WTC11 (cell line): ENCODE measurements at places on chromosomes 11 and 22.

DNA sequence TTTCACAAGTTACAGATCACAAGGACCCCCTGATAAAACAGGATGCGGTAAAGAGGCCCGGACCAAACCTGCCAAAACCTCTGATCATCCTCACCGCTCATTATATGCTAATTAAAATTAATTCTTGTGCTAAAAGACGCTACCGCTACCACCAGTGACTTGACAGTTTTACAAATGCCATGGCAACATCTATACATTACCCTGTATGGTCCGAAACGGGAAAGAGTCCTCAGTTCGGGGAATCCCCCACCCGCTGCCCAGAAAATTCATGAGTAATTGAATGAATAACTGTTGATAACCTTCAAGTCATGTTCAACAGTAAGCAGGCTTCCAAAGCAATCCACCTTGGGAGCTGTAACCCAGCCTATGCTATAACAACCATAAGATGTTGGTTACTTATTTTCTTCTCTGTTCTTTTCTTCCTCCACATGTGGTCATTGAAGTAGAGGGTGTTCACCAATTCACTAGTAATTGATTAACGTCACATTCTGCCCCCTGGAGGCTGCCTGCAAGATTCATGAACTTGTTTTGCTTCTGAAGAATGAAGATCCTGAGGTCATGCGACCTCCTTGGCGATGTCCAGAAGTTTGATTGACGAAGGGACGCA lies 20.6 kb downstream of the APOBEC3H start:
- peak; percentile 67 for DNase-seq

GRCh38 chr11:47325271-47326041 lies 27.0 kb downstream of the MYBPC3 start:
- no peak for DNase-seq

DNA sequence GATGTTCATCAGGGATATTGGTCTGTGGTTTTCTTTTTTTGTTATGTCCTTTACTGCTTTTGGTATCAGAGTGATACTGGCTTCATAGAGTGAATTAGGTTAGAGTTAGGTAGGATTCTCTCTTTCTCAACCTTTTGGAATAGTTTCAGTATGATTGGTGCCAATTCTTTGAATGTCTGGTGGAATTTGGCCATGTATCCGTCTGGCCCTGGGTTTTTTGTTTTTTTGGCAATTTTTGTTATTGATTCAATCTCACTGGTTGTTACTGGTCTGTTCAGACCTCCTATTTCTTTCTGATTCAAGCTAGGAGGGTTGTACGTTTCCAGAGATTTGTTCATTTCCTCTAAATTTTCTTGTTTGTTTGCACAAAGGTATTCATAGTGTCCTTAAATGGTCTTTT lies 54.4 kb downstream of the ATXN10 start:
- no peak for DNase-seq

DNA sequence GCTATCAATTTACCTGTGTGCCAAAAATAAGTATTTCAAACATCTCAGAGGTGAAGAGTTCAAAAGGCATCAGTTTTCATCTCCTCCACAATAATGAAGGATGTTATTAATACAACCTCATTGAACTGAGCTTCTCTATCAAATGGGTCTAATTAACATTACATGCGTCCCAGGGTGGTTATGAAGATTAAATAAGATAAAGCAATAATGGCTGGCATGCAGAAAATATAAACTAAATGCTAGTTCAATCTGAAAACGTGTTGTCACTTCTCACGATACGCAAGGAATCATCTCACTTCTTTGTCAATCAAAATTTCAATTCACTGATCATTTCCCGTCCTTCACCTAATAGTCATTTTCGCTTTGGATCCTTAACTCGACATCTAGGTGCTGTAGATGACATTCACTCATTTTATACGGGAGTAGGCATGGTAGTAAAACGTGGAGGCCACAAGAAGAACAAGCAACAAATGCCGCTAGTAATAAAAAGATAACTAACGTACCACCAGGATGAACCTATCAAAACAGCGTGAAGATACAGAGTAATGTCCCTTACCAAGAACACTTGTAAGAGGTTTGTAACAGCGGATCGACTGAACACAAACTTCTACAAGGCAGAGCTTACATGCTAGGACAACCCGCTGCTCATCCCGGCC lies 918 bp downstream of the CHORDC1 start:
- no peak for DNase-seq

DNA sequence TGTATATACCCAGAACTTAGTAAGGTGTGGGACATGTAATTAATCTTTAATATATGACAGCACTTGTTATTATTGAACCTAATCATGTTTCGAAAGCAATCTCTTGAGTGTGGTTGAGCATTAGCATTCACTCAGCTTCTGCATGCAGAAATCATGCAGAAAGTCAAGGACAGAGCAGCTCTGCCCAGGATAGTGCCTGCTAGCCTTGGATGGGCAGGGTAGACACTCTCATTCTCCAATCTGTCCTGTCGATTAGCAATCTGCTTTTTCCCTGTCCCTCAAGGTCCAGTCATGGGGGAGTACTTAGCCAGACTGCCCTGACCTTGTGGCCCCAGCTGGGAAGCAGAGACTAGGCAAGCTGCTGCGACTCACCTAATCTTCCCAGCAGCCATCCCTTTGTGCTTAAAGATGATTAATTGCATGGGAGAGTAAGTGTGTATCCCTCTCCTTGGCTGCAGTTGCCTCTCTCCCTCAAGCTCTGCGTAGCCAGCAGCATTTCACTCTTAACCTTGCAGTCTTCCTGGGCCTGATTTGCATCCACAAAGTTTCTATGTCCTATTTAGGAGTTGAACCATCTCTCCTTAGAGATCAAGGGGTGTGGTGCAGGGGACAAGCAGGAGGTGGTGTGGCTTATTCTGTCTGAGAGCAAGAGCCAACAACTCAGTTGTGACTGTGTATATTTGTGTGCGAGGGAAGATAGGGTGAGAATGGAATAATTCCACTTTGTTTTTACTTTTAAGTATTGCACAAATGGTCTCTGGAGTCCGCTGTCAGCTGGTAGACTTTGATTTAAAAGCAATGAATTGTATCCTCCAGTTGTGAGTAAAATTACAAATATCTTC lies 101.4 kb downstream of the FDX1 start:
- DNase-seq, result no peak

GRCh38 chr11:41675205-41675604 lies 215.8 kb upstream of the LRRC4C start:
- no peak for DNase-seq

- DNase-seq, result no peak
Measured at GRCh38 chr11:35165423-35166368, 26.7 kb downstream of the CD44 start.

DNA sequence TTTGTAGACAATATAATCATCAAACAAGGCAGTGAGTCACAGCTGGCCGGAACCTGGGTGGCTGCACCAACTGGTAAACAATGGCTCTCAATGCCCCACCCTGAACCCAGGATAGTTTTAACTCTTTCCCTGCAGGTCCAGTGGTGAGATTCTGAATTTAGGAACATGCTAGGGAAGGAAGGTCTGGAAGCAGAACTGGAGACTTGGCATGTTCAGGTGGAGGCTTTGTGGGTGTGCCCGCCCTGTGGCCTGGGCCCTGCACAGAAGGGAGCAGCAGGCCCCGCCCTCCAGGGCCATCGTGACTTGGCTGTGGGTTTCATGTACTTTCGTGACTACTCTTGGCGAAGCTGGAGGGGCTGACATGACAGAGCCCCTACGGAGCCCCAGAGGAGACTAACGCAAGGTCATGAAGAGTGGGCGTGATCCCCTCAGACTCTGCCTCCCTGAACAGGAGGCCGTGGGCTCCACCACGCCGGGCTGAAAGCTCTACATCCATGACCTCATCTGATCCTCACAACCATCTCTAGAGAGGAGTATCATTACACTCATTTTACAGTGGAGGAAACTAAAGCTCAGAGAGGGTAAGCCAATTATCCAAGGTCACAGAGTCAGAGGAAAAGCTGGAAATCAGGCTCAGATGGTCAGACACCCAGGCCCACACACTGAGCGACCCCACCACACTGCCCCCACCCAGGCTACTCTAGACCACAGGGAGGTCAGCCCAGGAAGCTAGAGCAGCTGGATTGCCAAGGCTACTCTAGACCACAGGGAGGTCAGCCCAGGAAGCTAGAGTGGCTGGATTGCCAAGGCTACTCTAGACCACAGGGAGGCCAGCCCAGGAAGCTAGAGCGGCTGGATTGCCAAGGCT lies 27.3 kb downstream of the MAFF start:
- no peak for DNase-seq

- DNase-seq, result no peak
Measured at GRCh38 chr11:60303661-60304060, 23.2 kb downstream of the MS4A4A start.

- no peak for DNase-seq
Measured at GRCh38 chr11:92707173-92707619, 262.3 kb upstream of the MTNR1B start.

DNA sequence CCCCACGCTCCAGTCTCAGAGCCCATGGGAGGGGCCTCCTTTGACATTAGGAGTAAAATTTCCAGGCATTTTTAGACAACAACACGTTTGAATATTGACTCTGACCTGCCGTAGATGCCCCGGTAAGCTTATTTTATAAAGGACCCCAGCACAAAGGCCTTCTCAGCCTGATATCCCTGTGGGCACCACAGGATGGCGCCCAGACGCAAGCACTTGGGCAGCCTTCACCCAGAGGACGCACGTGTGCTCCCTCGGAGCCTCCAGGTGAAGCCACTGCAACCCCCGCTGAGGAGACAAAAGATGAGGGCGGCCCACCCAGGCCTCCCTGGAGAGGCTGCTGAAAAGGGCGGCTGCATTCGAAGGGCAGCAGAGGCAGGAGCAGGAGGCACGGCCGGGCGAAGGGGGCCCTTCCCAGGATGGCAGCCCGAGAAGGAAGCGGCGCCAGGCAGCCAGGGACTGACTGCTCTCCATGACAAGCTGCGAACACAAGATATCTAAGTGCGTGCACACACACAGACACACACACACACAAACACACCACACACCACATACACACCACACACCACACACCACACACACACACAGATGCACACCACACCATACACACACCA lies 15.2 kb upstream of the TH start:
- DNase-seq, result peak; percentile 56

GRCh38 chr11:60951606-60951903 lies 421 bp downstream of the SLC15A3 start:
- DNase-seq, result no peak

DNA sequence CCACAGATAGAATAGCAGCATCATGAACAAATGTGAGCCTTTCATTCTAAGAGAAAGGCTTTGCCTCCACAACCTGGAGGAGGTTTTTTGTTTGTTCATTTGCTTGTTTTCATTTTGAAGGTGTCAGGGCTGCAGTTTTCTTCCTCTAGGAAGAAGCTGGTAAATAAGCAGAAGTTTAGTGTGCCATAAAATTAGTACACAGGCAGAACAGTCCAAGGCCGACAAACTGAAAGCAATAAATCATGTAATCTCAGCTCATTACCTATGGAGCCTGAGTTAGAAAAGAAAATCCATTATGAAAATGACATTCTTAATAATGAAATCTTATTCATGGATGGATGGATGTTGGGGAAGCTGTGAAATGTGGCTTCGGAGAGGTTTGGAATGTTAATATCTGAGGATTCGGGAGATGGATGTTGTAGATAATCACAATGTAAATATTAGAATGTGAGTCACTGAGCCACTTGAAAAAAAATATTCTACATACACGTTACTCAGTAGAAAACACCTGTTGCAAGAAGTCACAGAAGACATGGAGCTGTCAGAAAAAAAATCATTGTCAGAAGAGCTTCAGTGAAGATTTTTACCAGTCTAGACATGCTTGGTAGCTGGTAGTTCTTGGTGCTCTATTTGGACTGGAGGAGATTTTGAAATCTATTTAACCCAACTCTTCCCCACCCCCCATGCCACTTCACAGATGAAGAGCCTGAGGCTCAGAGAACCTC lies 15.0 kb upstream of the ZDHHC13 start:
- DNase-seq, result no peak

- DNase-seq, result no peak
Measured at GRCh38 chr11:134071306-134071705, 2.4 kb downstream of the JAM3 start.

DNA sequence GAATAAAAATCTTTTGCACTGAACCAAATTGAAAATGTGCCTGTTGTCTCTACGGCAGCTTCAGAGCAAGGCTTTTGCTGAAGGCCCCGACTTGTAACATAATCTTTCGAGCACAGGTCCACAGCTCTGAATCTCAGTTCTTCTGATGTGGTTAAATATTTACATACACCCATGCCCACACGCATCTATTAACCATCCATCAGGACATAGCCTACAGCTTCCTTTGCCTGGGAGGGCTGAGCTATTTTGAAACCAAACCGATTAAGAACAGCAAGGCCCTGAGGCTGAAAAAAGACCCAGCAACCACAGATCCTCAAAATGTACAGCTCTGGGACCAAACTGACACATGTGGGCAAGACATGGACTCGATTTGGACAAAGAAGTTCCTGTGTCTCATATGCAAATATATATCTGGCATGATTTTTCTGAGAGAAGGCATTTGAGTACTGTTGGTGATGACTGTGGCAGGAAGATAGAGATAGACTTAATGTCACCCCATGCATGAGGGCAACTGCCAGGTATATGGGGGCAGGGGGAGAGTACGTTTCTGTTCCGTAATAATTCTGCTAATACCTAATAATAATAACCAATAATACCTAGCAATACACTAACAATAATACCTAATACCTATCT lies 322.7 kb upstream of the PLET1 start:
- DNase-seq, result no peak

- DNase-seq, result no peak
Measured at GRCh38 chr11:61474013-61474643, 34.4 kb upstream of the LRRC10B start.

DNA sequence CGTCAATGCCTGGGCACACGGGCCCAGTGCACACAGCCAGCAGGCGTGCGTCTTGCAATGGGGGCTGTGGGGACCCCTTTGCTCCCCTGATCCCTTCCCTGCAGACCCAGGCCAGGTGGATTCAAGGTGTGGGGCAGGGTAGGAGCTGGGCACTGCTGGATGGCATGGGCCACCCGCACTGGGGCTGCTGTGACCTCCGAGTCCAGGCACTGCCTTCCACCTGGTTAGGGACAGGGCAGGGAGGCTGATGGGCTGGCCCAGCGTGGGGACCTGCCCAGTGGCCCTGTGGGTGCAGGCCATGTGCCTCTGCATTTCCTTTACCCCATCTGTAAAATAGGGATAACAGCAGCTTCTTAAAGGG lies 22.9 kb downstream of the KCNQ1 start:
- no peak for DNase-seq

GRCh38 chr11:87299041-87299481 lies 261.3 kb downstream of the TMEM135 start:
- no peak for DNase-seq

GRCh38 chr11:92424281-92424680 lies 199.7 kb downstream of the FAT3 start:
- DNase-seq, result no peak

GRCh38 chr11:116533186-116533825 lies 239.5 kb downstream of the BUD13 start:
- DNase-seq, result peak; percentile 52
